ENCODE measurements at places on chromosomes 7 and 10.

DNA sequence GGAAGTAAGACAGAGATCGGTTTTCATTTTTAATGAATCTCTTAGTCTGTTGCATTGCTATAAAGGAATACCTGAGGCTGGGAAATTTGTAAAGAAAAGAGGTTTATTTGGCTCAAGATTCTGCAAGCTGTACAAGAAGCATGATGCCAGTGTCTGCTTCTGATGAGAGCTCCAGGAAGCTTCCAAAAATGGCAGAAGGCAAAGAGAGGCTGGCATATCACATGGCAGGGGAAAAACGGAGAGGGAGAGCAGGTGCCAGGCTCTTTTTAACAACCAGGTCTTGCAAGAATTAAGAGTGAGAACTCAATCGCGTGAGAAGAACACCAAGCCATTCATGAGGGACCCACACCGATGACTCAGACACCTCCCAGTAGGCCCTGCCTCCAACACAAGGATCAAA, 125.0 kb upstream of the THSD7A start:
- no peak for DNase-seq

- no peak for DNase-seq
Measured at GRCh38 chr7:20131776-20132175, 85.4 kb downstream of the MACC1 start.

DNA sequence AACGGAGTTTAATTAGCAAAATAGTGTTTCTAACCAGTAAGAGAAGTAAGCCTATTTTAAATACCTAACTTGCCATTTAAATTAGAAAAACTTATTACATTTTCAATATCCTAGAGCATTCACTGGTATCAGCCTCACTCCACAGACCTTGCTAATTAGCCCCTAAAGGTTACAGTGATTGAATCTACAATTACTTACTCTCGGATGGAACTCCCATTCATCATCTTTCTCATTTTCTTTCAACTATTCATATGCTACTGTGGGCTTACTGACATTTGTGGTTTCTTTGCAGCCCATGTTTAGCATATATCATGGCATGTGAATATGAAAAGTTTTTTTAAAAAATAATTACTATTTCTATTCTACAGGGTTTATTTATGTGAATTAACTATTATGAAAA, 86.4 kb downstream of the GPR37 start:
- no peak for DNase-seq

DNA sequence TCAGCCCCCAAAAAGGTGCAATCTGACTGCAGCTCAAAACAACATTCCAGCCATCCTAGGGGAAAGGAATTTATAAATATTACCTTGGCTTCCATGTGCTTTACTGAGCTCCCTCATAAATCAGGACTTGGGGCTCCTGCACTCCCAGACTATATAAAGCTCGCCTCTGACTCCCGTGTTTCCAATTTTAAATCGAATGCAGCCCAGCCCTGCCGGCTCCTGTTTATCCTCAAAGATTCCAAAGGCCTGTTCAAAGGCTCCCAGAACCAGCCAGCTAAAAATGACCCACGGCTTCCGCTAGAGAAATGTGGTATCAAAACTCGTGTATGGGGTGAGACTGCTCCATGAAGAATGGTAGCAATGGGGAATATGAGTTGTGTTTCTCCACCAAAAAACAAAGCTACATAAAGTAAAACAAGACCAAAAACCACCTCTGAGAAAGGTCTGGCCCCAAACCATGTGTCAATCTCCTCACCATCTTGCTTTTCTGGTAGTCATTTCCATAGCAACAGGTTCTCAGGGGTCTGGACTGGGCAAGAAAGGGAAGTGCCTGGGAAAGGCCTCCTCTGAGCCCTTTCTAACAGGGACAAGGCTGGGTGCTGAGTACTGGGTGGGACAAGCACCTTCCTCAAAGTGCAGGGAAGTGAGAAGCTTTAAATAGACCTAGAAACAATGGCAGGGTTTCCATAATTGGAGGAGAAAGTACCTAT, 5.1 kb downstream of the CALML3 start:
- DNase-seq: no peak

DNA sequence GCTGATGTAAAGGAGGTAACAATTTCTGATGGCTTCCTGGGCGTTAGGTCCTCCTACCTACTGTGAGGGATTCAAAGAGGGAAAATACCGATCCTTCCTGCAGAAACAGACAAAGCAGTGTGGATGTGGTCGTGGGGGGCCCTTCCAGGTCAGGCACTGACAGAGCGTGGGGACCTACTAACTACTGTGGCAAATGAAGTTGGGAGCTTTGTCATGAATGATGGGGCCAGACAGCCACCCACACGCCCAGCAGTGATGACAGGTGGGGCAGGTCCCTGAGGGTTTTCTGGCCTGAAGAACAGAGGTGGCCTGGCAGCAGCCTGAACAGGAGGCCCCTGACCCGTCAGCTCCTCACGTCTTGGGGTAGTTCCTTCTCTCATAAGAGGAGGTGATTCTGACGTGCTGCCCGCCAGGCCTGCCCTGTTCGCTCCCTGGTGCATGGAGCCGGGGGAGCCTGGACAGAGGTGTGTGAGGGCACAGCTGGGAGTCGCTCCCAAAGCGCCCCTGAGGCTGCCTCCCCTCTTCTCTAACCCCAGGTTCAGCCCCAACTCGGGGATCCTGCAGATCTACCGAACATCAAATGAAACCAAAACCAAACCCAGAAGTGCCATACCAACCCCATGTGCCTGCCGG, 4.2 kb downstream of the ATP6V0E2 start:
- DNase-seq: no peak

GRCh38 chr7:107700570-107700969, 39.9 kb downstream of the SLC26A4 start:
- DNase-seq: no peak

DNA sequence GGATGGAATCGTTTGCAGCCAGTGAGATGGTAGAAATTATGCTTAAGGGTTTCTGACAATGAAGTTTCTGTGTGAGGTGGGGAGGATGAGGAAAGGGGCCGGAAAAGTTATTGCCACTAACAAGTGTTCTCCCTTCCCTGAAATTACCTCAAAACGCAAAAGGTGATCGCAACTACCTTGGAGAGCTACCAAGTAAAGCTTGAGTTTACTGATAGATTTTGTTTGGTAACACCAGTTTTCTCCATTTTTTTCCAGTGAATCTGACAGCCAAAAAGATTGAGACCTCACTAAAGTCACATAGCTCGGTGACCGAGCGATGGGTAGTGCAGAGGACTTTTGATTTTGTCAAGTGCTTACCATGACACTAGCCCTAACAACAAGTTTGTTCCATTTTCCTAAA, 1.6 kb downstream of the SUV39H2 start:
- DNase-seq: no peak

- no peak for DNase-seq
Measured at GRCh38 chr10:59954296-59954695, 47.9 kb upstream of the CCDC6 start.

DNA sequence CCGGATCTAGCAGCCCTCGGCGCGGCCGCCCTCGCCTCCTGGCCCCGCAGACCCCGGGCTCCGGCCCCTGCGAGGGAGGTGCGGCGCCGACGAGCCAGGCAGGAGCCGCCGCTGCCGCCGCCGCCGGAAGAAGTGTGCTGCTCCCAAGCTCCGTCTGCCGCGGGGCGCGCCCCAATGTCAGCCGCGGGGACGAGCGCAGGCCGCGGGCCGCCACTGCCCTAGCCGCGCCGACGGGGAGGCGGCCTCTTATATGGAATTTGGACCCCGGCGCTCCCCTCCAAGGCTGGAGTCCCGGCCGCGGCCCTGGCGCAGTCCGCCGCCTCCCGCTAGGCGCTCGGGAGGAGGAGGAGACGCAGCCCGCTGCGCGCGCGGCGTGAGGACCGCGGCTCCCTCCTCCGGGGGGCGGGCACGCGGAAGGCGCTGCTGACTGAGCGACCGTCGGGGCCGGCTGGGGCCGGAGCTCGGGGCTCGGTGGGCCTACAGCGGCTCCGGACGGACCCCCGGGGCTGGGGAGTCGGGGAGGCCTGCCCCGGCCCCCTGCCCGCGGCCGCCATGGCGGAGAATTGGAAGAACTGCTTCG, at the start of gene TRIM8:
Gene TRIM8 (plus strand): TSS at position 414 of the 580 bp plus-strand sequence. CDS start 139 bp downstream, at position 553.
- no peak for DNase-seq

DNA sequence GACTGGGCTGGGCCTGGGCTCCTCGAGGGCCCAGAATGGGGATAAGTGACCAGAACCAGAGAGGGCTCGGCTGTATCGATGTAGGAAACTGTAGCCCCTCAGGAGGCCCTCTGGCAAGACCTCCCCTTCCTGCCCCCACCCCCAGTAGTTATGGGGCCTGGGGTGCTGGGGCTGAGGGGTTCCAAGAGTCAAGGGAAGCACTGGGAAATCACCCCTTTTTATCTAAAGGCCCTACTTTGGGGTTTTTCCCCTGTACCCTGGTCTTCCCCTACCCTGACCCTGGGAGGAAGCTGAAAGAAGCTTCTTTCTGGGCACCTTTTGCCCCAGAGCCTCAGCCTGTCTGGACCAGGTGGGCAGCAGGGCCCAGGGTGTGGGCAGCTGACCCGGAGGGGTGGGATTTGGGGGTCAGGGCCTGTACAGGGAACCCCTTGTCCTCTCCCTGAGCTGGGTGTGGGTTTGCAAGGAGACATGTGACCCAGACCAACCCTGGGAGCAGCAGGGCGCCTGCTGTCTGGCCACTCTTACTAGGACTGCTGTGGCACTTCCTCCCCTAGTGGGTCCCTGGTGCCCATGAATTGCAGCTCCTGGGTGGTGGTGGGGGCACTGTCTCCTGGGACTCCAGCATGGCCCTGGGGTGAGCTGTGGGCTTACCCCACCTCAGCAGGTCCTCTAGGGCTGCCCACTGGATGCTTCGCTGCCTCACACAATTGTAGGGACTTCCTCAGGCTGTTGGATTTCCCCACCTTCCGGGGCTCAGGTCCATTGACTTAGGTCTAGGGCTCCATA, 1.5 kb downstream of the IRF5 start:
- no peak for DNase-seq

- no peak for DNase-seq
Measured at GRCh38 chr7:2803342-2803692, 40.8 kb downstream of the GNA12 start.

DNA sequence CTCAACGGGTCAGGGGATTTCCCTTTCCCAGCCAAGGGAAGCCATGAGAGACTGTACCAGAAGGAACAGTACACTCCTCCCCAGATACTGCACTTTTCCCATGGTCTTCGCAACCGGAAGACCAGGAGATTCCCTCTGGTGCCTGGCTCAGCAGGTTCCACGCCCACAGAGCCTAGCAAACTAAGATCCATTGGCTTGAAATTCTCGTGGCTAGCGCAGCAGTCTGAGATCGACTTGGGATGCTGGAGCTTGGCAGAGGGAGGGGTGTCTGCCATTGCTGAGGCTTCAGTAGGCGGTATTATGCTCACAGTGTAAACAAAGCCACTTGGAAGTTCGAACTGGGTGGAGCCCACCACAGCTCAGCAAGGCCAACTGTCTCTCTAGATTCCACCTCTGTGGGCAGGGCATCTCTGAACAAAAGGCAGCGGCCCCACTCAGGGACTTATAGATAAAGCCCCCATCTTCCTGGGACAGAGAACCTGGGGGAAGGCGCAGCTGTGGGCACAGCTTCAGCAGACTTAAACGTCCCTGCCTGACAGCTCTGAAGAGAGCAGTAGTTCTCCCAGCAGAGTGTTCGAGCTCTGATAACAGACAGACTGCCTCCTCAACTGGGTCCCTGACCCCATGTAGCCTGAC, 29.6 kb downstream of the SLC16A12 start:
- no peak for DNase-seq

GRCh38 chr10:103244666-103245271, 918 bp upstream of the RPEL1 start:
- peak; percentile 25 for DNase-seq

- no peak for DNase-seq
Measured at GRCh38 chr7:47580175-47580706, 1.7 kb downstream of the TNS3 start.

- DNase-seq: no peak
Measured at GRCh38 chr10:4088354-4089066, 303.5 kb upstream of the KLF6 start.

GRCh38 chr10:21753497-21754270, 219.7 kb downstream of the MLLT10 start:
- DNase-seq: no peak

- DNase-seq: no peak
Measured at GRCh38 chr7:84820481-84820880, 366.4 kb downstream of the SEMA3D start.

DNA sequence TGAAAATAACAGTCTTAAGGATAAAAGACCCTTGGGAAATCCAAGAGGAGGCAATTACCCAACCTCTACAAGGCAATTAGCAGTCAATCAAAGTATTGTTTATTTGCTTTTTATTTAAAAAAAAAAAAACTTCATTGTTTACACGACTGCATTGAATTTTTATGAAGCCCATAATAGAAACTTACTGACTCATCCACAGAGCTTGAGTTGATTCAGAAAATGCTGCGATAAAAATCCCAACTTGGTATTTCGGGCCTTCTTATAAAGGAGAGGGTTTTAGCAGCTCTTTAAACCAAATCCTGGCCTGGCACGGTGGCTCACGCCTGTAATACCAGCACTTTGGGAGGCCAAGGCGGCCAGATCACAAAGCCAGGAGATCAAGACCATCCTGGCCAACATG, 69.2 kb upstream of the PALS2 start:
- DNase-seq: no peak

DNA sequence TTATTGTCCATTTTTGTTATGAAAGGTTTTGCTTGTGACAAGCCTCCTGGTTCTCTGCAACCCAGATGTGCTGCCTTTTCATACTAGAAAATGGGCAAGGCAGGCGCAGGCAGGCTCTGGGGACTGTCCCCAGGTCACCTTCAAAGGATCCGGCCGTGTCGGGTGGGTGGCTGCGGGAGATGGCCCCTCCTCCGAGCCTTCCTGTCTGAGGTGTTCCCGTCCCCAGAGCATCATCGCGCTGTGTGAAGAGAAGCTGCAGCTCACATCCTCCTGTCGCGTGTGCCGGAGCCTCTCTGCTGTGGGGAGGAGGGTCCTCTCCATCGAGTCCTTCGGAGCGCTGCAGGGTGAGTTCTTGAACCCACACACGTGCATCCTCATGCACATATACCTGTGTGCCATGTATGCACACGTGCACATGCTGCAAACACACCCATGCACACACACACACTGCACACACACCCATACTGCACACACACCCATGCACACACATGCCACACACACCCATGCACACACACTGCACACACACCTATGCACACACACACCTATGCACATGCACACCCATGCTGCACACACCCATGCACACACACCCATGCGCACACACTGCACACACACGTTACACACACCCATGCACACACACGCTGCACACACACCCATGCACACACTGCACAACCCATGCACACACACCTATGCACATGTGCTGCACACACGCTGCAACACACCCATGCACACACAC, 23.8 kb downstream of the KNDC1 start:
- DNase-seq: no peak

DNA sequence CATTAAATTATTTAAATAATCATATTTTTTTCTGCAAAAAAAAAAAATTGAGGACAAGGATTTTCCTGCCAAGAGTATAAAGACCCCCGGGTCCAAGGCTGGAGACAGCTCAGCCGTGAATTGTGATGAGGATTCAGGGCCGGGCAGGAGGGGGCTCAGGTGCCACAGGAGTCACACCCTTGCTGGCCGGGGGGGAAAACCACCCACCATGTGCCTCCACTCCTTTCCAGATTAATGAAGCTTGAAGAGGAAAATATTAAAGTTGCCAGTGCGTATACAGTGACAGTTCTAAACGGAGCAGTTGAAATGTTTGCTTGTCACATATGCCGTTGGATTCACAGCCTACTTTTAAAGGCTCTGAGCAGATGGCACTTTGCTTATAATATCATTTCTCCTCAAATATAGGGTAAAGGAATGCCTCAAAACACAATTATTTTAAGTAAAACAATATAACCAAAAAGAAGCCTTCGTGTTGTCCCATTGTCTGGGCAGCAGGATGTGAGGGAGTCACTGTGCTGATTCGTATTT, 49.6 kb downstream of the ADARB2 start:
- DNase-seq: no peak

- DNase-seq: no peak
Measured at GRCh38 chr10:117327262-117327661, 48.0 kb downstream of the PDZD8 start.

All from stimulated activated CD8-positive, alpha-beta memory T cell treated with anti-CD3 and anti-CD28 coated beads, Interleukin-7, amount 100 ng/mL, for 1 hour (primary cell).